Activated T-cell treated with anti-CD3 and anti-CD28 coated beads for 24 hours (primary cell): ENCODE measurements at places on chromosomes 4 and X.

GRCh38 chrX:72041176-72041575 is 90.5 kb downstream of the RTL5 start:
- no peak for DNase-seq

- peak; percentile 11 for DNase-seq
These were observed 140.3 kb upstream of the CXCL13 start for GRCh38 chr4:77465271-77465670.

DNA sequence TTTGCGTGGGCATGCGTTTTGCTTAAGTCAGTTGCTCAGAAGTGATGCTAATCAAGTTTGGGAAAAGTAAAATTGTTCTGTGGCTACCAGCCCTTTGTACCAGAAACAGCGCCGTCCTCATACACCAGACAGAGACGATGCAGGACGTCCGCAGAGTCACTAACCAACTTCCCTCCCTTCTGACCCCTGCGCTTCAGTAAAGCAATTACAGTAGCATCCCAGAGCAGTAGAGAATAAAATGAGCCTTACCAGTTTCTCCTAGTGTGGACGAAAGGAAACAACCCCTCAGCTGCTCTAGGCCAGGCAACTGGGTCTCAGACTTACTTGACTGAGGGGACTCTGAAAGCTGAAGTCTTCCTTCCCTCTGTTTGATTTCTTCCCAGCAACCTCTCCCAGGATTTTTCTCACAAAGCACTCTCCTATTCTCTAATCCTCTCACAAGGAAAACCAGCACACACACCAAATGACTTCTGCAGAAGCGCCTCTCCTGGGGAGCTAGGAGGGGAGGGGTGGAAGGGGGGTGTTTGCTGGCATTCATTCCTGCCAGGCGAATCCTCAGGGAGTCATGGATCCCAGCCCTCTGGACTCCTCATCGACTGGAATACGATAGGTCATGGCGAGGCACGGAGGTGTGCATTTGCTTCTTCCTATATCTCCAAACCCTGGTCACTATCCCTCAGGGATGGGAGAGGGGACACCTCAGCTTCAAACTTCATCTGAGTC is 56.0 kb upstream of the MID1 start:
- no peak for DNase-seq

DNA sequence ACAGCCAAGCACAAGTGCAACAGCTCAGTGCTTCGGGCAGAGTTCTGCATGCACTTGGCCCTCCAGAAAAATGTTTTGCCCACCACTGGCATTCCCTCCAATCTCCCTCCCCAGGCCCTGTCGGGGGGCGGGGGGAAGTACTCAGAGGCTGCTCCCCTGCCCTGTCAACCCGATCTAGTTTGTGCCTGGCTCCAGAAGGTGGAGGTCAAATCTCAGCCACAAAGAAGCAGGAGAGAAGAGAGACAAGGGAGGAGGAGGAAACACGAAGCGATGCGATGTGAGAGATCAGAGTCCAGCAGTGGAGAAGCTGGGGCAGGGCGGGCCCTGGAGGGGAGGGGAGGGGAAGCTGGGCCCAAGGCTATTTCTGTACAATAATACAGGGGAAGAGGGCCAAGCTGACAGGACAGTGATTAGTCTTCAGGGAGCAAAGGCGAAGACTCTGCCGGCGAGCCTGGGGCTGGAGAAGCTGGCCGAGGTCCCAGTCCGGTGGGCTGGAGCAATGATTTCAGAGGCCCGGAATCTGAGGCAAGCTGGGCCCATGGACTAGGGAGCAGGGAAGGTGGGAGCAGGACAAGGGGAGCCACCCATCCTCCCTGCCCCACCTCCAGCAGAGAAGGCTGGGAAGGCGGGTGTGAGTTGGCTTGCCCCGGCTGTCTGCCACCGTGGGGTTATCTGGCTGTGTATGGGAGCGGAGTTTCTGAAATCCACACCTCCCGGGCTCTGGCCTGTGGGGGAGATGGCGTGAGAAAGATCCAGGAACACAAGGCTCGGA is 167.1 kb downstream of the EFNB1 start:
- no peak for DNase-seq

DNA sequence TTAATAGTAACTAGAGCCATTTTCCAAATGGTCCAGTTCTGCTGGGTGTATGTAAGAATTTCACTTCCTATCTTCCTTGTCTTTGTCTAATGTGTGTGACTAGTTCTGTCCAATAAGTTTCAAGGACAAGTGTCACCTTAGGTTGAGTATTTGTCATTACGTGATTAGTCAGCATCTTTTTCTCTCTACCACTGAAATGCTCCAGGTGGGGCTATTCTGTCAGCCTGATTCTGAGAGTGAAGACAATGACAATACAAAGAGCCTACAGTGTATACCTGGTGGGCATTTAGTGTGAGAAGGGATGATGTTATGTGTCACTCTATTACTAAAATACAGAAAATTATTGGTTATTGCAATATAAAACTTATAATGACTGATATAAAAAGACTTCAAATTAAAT is 876.3 kb downstream of the C4orf33 start:
- no peak for DNase-seq

DNA sequence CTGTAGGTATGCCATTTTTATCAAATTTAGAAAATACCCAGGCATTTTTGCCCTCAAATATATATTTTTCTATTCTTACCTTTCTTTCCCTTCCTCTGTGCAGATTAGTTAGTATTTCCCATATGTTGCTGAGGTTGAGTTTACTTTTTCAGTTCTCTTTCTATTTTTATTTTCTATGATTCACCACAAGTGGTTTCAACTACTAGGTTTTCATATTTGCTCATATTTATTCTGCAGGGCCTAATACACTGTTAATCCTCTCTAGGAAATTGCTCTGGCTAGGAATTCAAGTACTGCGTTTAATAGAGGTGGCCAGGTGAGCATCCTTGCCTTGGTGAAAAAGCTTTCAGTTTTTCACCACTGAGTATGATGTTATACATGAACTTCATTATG is 1535.3 kb upstream of the PCDH10 start:
- no peak for DNase-seq

DNA sequence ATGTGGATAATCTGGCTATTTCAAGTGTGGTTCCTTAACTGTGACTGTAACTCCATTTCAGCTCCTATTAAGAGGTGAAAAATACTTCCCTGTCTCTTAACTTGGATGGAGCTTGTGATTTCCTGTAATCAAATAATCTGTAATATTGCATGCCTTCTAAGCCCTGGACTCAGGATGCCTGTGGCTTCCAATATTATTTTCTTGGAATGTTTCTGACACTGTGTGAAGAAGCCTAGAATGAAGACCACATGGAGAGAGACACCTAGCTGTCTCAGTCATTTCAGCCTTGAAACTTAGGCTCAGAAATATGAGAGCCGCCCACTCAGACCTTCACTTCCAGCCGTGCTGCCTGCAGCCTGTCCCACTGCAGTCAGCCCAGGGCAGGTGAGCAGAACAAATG is 544.3 kb downstream of the TRIML1 start:
- no peak for DNase-seq

DNA sequence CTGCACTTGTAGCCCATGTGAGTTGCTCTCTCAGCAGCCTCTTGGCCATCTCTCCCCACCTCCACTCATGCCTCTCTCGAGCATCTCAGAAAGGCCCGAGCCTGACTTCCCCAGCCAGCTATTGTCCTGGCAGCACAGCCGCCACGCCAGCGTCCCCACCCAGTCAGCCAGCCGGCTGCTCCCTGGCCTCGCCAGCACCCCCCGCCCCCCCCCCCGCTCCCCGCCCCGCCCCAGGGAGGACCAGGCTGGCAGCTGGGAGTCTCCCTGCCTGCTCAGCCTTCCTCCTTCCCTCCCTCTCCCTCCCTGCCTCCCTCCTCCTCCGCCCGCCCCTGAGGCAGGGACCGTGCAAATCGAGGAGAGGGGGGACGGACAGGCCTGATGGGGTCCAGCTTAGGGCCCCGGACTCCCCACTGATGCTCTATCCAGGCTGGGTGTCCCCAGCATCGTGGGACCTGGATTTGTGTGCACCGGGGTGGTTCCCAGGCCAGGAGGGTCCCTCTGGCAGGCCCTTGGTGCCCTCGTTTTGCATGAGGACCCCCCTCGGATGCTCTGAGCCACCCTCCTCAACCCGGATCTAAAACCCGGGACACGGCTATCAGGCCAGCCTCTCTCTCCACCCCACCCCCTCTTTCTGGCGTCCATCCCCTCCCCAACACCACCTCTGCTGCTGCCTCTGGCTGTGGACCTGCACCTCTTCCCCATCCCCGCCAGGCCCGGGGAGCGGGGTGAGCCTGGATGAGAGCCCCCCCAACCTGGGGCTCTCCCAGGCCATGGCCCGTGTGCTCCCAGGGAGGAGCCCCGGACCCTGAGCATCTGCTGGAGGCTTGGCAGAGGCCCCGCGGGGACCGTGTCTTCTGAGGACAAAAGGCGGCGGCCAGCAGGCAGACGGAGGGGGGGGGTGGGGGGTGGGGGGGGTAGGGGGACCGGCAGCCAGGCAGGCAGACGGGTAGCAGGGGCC is at the start of gene GPR173:
GPR173 (plus strand) TSS at position 621 of the 958 bp plus-strand sequence. CDS start 27,833 bp downstream, outside the sequence.
- no peak for DNase-seq

DNA sequence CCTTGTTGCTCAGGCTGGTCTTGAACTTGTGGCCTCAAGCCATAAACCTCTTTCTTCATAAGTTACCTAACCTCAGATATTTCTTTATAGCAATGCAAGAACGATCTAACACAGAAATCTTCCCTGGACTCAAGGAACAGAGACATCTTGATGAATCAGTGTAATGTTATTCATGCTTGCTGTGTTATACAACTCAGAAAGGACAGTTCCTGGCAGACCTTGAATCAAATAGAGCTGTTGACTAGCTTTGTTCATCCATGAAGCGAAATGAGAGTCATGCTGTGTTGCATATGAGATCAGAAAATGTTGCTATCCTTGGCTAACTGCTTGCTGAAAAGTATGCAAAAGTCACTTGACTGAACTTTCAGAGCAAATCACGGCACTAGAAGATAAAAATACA is 72.6 kb upstream of the ARHGAP24 start:
- DNase-seq = no peak

- DNase-seq = no peak
These were observed 239.1 kb upstream of the NEIL3 start for GRCh38 chr4:177070533-177071058.

DNA sequence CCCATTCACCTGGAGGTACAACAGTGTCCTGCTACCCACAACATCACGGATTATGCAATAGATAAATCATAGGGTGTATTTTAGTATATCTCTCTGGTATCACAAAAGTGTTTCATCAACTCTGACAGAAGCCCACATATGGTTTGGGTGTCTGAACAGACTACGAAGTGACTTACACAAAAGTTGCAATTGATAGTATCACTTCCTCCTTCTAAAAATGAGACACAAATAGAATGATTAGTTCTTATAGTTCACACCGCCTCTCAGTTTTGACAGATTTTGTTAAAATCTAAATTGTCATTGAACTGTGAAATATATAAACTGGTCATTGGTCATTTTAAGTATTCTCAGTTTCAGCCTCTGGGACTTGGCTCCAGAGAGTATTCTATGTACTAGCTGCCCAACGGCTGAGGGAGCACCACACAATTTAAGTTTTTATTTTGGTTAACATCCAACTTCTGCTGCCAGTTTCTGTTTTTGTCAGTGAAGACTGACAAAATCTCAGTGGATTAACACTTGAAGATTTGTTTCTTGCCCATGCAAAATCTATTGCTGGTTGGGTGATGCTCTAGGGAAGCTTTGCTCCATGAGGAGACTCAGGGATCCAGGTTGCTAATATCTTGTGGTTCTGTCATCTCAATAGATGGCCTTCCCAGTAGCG is 113.8 kb upstream of the PUDP start:
- DNase-seq = no peak
